Left lung (tissue), 14 donors: ENCODE measurements at places on chromosomes 13 and 19. TPM values are rescaled to one million over a fixed set of nuclear protein-coding genes. Genes with fewer than 3 reads are reported as not detected.

- DNase-seq = no peak
Measured at GRCh38 chr19:27966390-27966816, 1246.5 kb downstream of the UQCRFS1 start.

The KLHL1 gene
- not detected for total RNA-seq

The COX7A1 gene
- total RNA-seq = 64.9 TPM

- no peak for DNase-seq
Measured at GRCh38 chr13:82749551-82749950, 1132.7 kb downstream of the SLITRK1 start.

GRCh38 chr13:24292481-24292880, 16.9 kb upstream of the C1QTNF9 start:
- no peak for DNase-seq

- DNase-seq = no peak
Measured at GRCh38 chr13:95335667-95336066, 34.4 kb upstream of the ABCC4 start.

- DNase-seq = no peak
Measured at GRCh38 chr13:28746287-28746612, 27.5 kb upstream of the SLC46A3 start.

GRCh38 chr19:6250909-6251308, 28.9 kb downstream of the MLLT1 start:
- no peak for DNase-seq

DNA sequence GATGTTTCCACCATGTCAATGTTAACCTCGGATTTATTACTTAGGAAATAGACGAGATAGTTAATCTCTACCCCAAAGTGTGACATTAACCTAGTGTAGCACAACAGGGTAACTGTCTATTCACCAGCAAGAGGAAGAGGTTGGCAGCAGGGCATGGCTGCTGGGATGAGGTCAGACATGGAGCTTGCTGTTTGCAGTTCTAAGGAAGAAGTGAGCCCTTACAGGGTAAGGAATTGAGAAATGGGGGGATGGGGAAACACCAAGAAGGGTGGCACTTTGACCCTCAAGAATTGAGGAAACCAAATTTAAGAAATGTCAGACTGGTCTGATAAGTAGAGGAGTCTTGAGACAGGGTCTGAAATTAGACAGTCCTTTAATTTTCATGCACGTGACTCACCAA, 62.4 kb downstream of the MBD3L2B start:
- no peak for DNase-seq

The CGB8 gene
- total RNA-seq = not detected

DNA sequence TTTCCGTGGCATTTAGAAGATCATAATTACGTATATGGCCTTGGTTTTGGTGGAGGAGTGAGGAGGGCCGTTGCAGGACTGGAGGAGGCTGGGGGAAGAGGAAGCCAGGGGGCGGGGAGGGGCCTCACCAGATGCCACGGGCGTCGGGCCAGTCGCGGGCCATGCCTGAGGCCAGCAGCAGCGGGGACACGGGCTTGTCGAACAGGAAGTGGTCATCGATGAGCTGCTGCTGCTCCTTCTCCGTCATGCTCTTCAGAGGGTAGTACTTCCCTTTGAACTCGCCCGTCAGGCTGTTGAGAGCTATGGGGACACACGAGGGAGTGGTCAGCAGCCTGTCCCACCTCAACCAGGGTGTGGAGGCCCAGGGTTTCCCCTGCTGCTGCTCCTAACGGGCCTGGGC, 11.1 kb downstream of the CKM start:
- no peak for DNase-seq

GRCh38 chr19:47471733-47472457, at the start of gene SLC8A2:
Gene SLC8A2, minus strand, starts transcription at chr19:47471893. Its CDS starts 5,490 bp downstream, at chr19:47466403.
- DNase-seq = peak; percentile 90

DNA sequence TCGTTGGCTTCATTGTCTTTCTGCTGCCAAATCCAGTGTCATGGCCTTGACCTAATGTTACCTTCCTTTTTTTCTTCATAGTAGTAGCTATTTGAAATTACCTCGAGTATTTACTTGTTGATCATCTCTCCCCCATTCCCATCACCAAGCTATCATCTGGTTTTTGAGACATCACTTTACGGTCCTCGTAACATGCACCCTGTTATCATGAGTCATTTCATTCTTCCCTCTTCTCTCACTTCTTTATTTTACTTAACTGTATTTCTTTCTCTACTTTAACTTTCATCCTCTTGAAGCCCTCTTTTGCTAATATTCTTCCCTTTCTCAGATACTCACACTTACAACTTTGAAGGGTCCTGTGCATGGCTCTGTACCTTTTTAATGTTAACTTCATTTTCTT, 31.8 kb downstream of the TPP2 start:
- DNase-seq = no peak

DNA sequence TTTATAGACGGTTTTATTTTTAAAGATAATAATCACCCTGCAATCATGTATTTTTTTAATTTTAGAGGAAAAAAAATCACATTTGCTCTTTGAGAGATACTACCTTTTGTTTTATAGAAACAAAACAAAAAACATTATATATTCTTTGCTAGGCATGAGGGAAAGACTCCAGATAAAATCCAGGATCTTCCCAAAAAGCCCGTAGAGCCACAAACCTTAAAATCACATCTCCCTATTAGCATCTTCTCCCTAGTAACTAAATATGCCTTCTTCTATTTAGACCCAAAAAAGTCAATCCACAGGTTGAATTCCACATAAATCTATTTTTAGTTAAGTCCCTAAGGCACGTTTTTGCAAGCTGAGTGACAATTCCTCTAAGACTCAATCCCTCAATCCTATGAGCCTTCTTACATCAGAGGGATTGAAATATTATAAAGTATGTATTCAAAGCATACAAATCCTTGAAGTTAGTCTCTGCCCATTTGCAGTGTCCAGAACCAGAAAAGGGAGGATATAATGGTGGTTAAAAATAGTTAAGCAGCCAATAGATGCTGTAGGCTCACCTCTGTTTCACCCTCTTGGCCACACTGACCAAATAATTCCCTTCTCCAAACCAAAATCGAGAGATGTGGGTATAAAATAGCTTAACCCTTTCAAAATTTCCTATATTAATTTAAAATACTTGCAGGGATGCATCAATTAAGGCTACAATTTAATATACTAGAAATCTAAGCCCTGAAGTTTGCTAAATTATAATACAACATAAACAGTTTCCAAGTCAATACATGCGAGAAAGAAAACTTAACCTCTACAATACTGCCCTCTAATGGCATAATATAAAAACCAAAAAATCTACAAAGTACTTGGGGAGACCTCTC, 64.0 kb downstream of the SERP2 start:
- no peak for DNase-seq
